ENCODE measurements at places on chromosomes 7 and 10.

DNA sequence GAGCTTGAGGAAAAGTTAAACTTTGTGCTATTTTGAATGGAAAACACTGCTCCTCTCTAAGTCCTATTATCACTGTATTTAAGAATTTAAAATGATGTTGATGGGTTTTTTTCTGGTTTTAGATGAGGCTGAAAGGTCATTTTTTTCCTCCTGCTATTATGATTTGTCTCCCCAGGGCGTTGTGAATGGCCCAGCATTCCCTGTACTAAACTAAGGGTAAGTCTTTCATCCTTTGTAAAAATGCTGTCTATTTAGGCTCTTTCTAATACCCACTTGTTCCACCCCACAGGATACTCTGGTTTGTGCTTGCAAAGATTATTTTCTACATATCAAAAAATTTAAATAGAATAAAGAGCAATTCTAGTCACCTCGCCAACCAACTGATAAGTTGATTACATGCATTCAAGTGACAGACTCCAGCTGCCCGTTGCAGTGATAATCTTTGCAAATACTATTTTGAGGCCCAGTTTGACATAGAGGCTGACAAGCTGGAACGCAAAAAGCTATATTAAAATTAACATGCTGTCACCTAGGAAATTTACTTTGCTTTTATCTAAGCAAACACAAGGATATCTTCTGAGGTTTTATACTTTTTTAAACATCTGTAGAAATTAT, 222.3 kb upstream of the TMEM229A start:
- DNase-seq: no peak

DNA sequence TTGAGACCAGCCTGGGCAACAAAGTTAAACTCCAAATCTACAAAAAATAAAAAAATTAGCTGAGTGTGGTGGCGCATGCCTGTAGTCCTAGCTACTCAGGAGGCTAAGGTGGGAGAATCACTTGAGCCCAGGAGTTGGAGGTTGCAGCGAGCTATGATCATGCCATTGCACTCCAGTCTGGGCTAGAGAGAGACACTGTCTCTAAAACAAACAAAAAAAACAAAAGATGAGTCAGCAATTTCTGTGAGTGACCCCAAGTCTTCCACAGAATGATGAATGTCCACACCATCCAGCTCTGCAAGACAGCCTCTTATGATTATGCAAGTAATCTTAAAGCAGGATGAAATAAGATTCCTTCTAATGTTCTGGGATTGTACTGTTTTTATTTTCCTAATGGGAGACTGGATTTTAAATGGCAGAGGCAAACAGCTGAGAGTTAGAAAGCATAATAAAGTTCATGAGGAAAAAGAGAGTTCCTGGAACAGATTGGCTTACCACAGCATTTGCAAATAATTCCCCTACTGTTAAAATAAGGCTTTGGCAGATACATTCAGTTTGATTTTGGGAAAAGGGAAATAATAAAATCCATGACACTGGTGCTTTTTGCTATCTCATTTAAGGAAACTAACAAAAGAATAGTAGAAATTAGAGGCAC, 18.9 kb upstream of the PRKAR2B start:
- no peak for DNase-seq

GRCh38 chr10:48896756-48897440, 42.7 kb downstream of the LRRC18 start:
- DNase-seq: no peak

GRCh38 chr10:3090914-3091787, 23.8 kb downstream of the PFKP start:
- DNase-seq: no peak

- no peak for DNase-seq
These were observed 24.8 kb downstream of the NPTX2 start for GRCh38 chr7:98641646-98642500.

DNA sequence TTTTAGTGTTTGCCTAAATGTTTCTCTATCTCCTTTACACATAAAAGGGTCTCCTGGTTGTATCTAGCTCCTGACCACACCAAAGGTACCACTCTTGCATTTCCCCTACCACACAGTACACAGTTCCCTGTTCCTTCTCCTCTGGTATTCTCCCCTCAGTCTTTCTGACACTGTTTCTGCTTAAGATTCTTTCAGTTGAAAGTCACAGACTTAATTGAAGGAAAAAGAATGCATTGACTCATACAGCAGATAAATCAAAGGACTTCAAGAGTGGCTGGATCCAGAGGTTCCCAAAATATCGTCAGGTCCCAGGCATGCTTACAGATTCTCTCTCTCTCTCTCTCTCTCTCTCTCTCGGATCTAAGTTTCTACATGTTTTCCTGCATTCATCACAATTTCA, 185.6 kb upstream of the LRGUK start:
- no peak for DNase-seq

- DNase-seq: no peak
These were observed 115.8 kb downstream of the SEMA3D start for GRCh38 chr7:85070967-85071628.

DNA sequence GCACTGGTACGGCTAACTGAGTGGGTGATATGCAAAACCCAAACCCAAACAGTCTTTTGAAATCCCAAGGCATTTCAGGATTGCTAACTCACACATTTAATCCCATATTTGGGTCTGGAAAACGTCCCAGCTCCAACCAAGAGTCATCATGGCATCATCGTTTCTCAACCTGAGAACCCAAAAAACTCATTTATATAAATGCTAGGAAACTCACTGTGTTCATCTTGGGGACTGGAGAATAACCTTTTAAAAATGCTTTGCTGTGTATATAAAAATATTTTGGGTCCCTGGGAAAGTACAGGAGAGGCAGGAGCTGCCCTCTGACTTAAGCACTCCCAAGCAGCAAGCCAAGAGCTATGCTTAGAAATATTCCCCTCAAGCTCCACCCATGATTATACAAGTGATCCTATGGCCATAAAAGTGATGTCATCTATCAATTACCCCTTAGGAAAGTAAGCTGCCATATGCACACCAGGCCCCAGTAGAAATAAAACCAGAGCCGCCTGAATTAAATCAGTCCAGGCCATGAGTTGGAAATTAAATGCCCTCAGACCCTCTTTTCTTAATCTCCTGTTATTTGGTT, 352.1 kb downstream of the FRMD4A start:
- DNase-seq: no peak

GRCh38 chr10:102504179-102504975, 605 bp downstream of the SUFU start:
- no peak for DNase-seq

DNA sequence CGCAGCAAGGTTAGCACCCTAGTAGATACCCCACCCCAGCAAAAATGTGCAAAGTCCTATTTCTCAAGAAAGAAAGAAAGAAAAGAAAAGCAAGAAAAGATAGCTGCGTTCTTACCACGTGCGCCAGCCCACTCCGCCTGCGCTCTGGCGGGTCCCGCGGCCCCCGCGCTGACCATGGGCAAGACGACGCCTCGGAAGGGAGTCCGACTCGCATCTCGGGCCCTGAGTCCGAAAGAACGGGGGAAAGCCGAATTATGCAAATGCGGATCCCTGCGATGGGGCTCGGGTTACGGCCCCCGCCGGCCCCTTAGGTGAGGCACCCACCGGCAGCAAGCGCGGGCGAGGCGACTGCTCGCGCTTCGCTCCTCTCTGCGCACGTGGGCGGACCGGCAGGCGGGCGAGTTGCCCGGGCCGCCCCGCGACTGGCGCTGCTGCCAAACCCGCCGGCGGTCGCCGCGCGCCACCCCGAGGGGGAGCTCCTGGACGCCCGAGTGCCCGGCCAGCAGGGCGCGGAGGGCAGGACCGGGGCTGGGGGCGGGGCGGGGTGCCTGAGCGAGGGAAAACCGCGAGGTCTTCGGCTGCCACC, 2.4 kb upstream of the EGR2 start:
- no peak for DNase-seq

- DNase-seq: no peak
These were observed 355.0 kb downstream of the RNLS start for GRCh38 chr10:88228130-88228529.

GRCh38 chr7:28008171-28008570, 172.4 kb downstream of the JAZF1 start:
- DNase-seq: no peak

DNA sequence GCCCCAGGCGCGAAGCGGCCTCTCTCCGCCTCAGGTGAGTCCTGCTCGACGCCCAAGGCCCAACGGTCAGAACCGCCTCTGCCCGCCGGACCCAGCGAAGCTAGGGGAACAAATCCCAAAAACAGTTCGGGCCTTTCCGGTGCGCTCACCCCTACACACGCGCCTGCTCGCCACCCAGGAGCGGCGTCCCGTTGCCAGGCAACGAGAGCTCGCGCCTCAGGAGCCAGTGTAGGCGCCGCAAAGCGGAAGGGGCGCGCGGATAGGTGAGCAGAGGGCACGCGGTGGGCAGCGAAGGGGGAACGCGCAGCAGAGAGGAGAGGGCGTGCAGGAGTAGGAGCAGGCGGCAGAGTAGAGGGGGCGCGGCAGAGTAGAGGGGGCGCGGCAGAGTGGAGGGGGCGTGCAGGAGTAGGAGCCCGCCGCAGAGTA, at the start of the genes DYDC1 and DYDC2:
Gene DYDC1, minus strand, starts transcription at position 193 of the 426 bp plus-strand sequence. CDS start 4,154 bp downstream, outside the sequence.
Gene DYDC2, plus strand, starts transcription at position 219 of the 426 bp plus-strand sequence. CDS start 5,663 bp downstream, outside the sequence.
- DNase-seq: no peak

DNA sequence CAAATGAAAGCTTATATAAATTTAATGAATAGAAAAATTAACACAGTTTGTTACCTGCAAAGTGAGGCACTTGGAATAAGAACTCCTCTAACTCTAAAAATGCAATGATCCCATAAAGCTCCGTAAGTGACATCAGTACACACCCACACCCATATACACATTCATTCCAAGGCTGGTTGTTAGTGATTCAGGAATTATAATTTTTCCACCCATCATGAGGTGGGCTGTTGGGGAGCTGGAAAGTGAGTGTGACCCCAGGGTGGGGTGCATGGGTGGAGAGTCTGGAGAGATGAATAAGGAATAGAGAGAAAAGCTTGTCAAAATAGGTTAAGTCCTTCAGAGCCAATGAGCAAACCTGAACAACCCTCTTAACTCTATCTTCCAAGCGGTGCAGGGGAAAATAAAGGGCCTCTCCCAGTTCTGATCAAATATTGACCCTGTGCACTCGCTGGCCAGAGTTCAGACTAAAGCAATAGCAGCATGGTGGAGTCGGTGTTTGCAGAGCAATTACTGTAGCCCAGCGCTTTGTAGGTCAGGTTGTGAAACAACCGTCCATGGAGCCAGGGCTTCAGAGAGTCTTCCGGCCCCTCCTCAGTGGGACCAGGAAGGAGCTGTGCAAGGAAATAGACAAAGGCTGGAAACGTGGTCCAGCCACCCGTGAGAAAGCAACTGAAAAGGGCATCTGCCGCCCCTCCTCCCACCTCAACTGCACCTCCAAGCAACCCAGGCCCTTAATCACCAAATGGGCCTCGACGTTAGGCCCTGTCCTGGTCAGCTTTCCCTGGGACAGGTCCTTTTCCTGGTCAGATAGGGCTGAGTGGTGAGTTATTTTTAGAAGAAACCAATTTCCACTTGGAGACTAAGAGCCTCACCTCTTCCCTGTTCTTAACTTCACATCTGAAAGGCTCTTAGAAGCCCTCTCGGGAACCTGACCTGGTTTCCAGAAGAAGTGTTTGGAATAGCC, 61.2 kb downstream of the SH3PXD2A start:
- no peak for DNase-seq

- no peak for DNase-seq
These were observed 31.7 kb downstream of the ECHDC3 start for GRCh38 chr10:11773761-11774441.

DNA sequence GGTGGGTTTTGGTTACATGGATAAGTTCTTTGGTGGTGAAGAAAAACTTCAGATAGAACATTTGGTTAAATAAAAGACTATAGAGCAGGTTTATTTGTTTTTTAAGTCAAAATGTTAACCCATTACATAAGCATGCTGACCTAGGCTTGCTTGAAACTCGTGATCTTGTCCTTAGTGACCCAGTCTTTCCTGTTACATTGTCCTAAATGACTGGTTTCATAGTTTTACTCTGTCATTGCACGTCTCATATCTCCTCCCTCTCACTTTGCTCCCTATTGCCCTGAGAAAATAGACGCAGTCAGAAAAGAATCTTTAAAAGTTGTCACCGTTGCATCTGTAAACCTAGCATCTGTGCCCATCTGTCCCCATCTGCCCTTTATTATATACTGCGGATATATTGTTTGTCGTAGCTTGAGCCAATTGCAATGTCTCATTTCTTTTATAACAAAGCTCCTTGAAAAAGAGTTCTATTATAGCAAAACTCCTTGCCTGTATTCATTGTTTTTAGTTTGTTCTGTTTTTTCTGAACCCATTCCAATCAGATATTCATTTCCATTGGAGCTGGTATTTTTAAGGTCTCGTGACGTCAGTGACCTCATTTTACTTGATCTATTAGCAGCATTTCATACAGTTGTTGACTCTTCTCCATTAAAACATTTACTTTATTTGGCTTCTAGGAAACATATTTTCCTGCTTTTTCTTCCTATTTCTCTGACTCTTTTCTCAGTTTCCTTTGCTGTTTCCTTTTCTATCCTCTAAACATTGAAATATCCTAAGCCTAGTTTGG, 57.3 kb downstream of the HELLS start:
- DNase-seq: no peak

GRCh38 chr10:17607603-17608332, 9.4 kb downstream of the HACD1 start:
- DNase-seq: no peak

DNA sequence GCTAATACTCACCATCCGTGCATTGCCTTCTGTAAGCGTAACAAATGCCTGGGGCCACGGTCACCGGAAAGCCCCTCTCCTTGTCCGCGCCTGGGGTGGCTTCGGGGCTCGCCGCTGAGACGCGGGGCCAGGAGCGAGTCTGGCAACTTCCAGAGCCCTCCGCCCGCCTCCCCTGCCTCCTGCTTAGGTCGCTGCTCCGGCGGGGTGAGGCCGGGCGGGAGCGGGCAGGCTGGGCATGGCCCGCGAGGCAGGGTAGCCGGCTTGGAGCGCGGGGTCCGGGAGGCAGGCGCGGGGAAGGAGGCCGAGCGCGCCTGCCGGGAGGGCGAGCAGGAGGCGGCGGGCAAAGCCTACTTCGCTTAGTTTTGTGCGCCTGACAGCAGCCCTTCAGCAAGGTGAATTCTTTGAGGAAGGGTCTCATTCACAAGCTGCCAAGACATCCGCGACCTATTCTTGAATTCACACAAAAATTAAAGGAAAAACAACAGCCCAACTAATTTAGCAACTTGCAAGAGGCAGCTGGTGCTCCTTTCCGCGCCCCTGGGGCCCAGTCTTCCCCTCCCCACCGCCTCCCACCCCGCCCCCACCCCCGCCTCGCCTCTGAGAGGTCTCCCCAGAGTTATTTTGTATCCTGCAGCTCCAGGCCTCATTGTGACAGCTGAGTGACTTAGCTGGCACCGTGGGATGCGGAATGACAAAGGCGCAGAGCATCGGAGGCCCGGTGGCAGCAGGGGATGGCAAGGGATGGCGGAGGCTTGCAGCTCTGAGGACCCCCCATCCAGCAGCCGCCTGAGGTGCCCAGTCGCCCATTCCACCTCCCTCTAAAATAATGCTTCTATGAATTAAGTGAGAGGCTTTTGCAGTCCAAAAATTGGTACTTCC, 12.8 kb upstream of the KAT6B start:
- no peak for DNase-seq
